Gastrocnemius medialis (tissue), 4 donors: ENCODE measurements at places on chromosomes 16 and 17.

- DNase-seq = peak; percentile 89
These were observed 30.2 kb downstream of the OGFOD1 start for GRCh38 chr16:56481468-56482122.

DNA sequence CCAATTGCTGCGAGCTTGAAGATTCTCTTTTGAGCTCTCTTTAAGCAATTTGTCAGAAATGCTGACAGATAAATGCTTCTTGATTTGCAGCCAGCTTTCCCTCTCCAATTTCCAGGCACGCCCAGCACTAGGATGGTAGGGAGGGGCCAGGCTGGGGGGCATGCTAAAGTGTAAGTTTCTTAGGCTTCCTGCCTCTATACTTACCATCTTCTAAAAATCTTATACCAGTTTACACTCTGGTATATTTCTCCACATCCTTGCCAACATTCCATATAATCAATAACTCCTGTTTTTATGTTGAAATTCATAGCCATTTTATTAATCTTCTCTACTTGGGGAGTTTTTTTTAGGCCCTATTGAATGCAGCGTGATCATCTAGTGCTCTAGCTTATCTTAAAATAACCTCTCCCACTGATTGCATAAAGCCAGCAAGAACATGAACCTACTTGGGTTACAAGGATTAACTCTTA lies 17.5 kb downstream of the ACSF2 start:
- DNase-seq = peak; percentile 48

DNA sequence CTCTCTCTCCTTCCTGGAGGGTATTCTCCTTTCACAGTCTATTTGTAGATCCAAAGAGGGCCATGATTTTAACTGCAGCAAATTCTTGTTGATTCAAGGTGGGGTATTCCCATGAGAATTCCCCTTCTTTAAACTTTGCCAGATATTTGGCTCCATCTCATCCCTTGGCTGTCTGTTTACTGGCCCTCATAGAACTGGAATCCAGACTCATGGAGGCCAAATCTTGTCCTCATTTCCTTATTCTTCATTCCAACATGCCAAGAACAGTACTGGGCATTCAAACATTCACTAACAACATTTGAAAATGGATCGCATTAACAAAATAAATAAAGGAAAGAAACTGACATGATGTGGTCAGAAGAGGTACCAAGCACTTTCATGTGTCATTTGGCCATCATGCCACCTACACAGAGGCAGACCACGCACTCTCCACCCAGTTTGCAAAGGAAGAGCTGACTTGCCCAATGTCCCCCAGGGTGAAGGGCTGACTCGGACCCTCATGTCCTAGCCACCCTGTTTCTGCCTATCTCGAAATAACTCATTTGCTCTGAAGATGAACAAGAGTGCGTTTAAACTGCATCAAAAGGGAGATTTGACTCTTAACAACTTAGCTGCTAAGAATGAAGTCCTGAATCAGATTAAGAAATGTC lies 23.1 kb upstream of the SLC35B1 start:
- no peak for DNase-seq

- no peak for DNase-seq
These were observed 8.2 kb downstream of the CREBBP start for GRCh38 chr16:3872216-3872895.

GRCh38 chr17:51029142-51029541 lies 91.5 kb downstream of the SPAG9 start:
- no peak for DNase-seq

DNA sequence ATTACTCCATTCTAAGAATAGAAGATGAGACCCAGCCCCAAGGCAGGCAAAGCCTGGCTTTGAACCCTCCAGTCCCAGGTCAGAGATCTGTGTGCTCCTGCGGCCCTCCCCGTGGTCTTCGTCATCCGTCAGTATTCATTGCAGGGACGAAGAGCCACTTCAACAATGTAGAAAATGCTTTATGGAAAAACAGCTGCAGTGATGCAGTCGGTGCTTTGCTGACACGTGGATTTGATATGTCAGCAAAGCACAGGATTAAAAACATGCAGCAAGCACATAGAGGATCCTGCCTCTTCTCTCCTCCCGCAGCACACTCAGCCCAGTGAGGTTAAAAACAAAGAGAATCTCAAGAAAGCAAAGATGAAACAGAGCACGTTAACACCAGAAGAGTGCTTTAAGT lies 117.1 kb upstream of the AXIN2 start:
- DNase-seq = no peak

GRCh38 chr16:4091240-4092012 lies 24.8 kb downstream of the ADCY9 start:
- DNase-seq = peak; percentile 72

GRCh38 chr17:74962622-74963394 lies 9.8 kb downstream of the HID1 start:
- DNase-seq = no peak

GRCh38 chr17:4364622-4365041 lies 1.8 kb downstream of the UBE2G1 start:
- peak; percentile 34 for DNase-seq

- DNase-seq = peak; percentile 85
These were observed 1.5 kb downstream of the TMEM102 start for GRCh38 chr17:7436556-7437368.

DNA sequence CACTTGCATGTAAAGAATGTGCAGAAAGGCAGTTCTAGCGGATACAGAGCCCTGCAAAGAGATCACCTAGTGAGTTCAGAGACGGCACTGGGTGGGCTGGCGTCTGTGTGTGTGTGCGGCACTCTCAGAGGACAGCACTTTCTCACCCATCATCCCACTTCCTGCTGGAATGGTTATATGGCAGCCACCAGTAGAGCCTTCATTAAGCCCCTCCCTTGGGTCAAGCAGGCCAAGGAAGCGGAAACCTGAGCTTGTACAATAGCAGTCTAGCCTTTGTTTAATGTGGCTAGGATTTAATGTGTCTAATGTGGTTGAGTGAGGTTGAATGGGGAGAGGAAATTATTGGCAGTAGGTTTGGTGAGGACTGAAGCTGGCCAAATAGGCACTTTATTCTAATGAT lies 88.3 kb upstream of the ELAC2 start:
- no peak for DNase-seq

GRCh38 chr17:79009397-79010303 lies at the start of gene CANT1:
Gene CANT1 (minus strand): TSS chr17:79009764. CDS start chr17:78997622, 12,142 bp downstream.
- peak; percentile 55 for DNase-seq

DNA sequence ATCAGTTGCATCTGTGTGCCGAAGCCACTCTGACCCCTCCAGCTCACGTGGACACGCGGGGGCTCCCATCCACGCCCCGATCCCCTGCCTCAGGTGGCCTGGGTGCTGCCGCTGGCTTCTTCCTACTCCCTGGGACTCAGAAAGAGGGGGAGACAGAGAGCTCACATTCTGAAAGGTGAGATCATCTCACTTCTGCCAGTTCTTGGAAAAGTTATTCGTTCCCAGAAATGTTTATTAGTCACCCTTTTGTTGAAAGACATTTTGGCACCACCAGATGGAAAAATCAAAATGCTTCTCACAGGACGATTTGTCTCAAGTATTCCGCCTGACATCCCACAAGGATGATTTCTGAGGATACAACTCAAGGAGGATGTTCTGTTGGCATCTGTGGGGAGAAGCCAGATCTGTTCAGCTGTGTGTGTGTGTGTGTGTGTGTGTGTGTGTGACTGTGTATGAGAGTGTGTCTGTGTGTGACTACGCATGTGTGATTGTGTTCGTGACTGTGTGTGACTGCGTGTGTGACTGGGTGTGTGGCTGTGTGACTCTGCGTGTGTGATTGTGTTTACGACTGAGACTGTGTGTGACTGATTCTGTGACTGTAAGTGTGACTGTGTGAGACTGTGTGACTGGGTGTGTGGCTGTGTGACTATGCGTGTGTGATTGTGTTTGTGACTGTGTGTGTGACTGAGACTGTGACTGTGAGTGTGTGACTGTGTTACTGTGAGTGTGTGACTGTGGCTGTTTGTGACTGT lies 207.3 kb downstream of the NTN1 start:
- DNase-seq = no peak

GRCh38 chr17:38429476-38430100 lies 1.3 kb downstream of the ARHGAP23 start:
- DNase-seq = no peak
